ENCODE measurements at places on chromosomes 5 and 9.

DNA sequence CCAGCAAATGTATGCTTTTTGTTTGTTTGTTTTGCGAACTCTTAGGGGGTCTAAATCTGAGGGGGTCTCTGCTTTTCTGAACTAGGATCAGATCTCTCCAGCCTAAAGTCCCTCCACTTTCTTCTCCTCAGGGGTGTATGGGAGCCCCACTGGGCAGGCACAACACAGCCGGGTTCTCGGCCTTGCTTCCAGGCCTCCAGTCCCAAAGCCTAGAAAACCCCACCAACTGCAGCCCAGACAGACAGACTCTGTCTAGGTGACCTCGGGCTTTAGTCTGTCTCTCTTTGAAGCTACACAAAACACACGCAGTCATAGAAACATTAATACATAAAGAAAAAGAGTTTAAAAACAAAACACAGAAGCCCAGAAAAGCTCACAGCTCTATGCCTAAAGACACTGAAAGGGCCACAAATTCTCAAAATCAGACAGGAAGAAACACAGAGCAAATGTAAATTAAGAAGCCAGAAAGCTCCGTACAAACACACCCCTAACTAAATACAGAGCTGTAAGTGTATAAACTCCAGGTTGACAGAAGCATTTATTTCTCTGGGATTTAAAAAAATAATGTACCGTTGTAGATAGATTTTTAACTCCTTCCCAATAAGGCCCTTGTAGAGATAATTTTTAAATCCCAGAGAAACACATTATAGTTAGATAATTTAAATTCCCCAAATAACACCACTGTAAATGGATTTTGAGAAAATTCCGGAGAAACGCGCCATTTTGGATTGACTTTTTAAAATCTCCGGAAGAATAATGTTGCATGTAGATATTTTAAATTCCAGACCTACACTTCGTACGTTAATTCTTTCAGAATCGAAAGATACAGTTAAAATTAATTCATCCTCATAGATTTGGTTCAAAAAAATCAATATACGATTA, 2.0 kb downstream of the PITX1 start:
- peak; percentile 26 for DNase-seq

DNA sequence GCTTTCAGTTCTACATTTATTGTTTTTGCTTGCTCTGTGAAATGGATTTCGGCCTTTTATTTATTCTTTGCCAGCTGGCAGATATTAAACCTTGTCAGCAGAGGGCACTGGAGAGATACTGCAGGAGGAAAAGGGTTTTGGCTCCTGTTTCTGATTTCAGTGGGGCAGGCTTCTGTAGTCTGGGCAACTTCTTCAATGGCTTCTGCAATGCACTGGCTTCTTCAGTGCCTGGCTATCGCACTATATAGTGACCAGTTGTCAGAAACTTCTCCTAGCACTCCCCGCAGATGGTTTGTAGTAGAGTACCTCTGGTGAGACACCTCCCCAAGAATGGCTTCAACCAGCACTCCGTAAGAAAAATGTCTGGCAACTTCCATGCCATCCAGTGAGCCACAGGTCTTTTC, 3.2 kb upstream of the NFX1 start:
- DNase-seq, result peak; percentile 77

GRCh38 chr9:109821711-109822110, 41.7 kb downstream of the PALM2AKAP2 start:
- DNase-seq, result no peak

- peak; percentile 87 for DNase-seq
These were observed 14.9 kb upstream of the WNT8A start for GRCh38 chr5:138068742-138069600.

DNA sequence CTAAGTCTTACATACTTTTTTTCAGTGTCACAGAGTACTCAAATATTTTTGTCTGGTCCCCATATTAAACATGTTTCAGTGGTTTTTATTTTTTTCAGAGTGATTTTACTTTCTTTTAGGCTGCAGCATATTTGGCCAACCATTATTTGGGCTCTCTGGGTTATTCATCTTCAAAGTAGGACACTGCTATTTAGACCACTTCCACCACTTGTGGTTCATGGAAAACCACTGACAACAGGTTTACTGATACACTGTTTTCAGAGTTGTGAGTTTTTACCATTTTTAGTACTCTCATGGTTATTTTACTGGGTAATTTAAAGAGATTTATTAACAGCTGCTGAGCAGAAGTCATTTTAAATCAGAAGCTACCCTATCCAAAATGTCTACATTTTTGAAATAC, 437.6 kb downstream of the KIAA0825 start:
- no peak for DNase-seq

DNA sequence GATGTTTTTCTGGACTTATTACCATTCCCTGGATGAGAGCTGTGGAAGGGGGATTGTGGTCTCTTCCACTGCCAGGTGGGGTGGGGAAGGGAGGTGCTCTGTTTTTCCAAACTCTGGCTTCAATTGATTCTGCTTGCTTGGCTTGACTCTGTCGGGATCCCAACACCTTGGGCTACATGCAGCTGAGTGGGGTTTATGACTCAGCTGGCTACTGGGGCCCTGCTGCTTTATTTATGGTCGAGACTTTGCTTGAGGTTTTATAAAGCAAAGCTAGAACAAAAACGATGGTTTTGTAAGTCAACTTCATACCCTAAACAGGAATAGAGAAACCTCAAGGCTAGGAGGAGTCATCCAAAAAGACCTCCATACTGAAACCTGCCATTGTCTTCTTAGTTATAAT, 76.3 kb downstream of the AOPEP start:
- no peak for DNase-seq

GRCh38 chr5:2651116-2651515, 100.4 kb downstream of the IRX2 start:
- no peak for DNase-seq

DNA sequence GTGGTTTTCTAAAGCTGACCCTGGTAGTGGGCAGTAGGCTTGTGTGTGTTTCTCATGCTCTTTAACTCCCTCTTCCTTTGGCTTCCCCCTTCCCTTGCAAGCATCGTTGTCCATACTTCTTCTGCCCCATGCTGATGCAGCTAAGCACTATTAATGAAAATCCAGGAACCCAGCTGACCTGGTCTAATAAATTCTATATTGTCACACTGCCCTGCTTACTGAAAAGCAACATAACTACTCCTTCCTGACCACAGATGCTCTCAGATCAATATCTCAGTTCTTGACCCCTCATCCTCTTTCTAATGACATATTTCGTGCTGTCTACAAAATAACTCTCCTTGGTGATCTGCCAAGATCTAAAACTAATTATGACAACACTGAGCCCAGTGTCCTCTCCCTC, 405.5 kb downstream of the EFNA5 start:
- no peak for DNase-seq

GRCh38 chr9:94256007-94256406, 3.1 kb upstream of the ZNF169 start:
- DNase-seq, result no peak

GRCh38 chr5:125446986-125447385, 700.5 kb upstream of the ZNF608 start:
- no peak for DNase-seq

- no peak for DNase-seq
These were observed 49.1 kb upstream of the CDH6 start for GRCh38 chr5:31144364-31144763.

DNA sequence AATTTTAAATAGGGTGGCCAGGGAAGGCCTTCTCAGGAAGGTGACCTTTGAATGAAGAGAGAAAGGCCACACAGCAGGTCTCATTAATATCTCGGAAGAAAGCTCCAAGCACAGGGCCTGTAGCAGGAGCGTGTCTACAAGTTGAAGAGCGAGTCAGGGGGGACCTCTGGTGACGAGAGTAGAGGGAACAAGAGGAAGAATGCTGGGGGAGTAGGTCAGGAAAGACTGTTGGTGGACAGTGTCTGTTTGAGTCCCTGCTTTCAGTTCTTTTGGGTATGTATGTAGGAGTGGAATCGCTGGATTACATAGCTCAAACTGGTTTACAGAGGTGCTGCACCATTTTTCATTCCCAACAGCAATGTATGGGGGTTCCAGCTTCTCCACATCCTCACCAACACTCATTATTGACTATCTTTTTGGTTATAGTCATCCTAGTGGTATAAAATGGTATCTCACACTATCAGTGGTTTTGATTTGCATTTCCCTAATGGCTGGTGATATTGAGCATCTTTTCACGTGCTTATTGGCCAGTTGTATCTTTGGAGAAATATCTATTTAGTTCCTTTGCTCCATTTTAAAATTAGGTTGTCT, 55.8 kb downstream of the NUP214 start:
- DNase-seq, result peak; percentile 59

All from erythroblast (primary cell).